PC-9 (cell line): ENCODE measurements at places on chromosomes 16 and 17. TPM values are rescaled to one million over a fixed set of nuclear protein-coding genes. Genes with fewer than 3 reads are reported as not detected.

The OTOA gene
- total RNA-seq, result not detected in 2 replicates

DNA sequence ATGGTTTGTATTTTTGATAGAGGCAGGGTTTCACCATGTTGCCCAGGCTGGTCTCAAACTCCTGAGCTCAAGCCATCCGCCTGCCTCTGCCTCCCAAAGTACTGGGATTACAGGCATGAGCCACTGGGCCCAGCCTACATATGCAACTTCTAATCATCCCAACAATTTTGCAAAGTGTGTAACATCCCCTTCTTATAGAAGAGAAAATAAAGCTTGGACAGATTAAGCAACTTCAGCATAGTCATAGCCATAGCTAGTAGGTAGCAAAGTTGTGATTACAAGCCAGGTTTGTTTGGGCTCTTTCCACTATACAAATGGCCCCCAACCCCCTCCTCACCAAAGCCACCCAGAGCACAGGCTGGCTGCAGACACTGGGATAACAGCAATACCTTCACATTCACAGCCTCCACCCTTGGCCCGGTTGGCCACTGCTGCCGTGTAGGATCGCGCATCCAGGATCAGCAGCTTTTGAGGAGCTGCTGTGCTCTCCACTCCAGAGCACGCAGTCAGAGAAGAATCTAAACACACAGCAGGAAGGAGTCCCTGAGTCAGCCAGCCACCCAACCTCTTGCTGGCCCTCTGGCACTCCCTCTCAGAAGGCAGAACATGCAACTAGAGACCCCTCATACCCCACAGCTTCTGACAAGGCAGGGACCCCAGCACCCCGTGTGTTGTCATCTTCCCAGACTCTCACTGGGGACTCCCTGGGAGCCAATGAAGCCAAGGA, 7.9 kb downstream of the MTMR4 start:
- DNase-seq, result no peak

DNA sequence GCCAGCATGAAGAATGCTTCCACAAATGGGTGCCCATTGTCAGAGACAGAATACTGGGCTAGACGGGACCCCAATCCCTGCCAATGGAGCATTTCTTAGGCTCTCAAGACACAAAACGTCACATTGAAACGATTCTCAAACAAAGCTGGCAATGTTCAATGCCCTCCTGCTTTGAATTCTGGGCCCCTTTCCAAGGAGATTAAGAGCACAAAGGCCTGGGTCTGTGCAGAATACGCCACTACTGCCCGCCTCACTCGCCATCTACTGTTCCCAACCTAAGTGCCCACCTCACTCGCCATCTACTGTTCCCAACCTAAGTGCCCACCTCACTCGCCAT, 9.7 kb downstream of the CFAP20 start:
- DNase-seq, result no peak

- no peak for DNase-seq
Measured at GRCh38 chr17:69198238-69198637, 30.4 kb downstream of the ABCA10 start.

GRCh38 chr17:60729854-60730253, 52.2 kb downstream of the BCAS3 start:
- no peak for DNase-seq

DNA sequence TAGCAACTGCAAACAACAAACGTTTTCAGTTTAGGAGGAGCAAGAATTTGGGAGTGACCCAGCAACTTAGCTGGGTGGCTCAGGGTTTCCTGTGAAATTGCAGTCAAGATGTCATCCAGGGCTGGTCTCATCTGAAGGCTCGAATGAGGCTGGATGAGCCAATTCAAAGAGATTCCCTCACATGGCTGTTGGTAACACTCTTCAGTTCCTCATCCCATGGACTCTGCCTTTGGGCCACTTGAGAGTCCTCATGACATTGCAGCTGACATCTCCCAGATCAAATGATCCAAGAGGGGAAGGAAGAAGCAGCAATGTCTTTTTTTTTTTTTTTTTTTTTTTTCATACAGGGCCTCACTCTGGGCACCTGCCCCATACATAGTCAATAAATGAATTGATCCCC, 26.3 kb downstream of the UBALD1 start:
- no peak for DNase-seq

DNA sequence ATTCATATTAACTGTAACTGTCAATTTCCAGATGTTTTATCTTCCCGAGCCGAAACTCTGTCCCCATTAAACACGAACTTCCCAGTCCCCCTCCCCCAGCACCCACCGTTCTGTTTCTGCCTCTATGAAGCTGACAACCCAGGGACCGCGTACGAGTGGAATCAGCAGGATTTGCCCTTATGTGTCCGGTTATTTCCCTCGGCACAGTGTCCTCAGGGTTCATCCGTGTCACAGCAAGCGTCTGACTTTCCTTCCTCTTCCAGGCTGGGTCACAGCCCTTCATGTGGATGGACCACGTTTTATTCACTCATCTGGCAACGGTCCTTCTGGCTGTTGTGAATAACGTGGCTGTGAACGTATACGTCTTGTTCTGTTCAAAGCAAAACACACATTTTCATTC, 31.3 kb downstream of the METRNL start:
- DNase-seq, result no peak

GRCh38 chr16:50061326-50061725, 4.4 kb upstream of the HEATR3 start:
- DNase-seq, result no peak
